Activated effector memory CD4-positive, alpha-beta T cell treated with anti-CD3 and anti-CD28 coated beads, Interleukin-2, amount 50 U/mL, for 16 hours (primary cell): ENCODE measurements at places on chromosomes 13 and 19.

- no peak for DNase-seq
Observed at GRCh38 chr13:99639126-99639525, 137.9 kb downstream of the TM9SF2 start.

DNA sequence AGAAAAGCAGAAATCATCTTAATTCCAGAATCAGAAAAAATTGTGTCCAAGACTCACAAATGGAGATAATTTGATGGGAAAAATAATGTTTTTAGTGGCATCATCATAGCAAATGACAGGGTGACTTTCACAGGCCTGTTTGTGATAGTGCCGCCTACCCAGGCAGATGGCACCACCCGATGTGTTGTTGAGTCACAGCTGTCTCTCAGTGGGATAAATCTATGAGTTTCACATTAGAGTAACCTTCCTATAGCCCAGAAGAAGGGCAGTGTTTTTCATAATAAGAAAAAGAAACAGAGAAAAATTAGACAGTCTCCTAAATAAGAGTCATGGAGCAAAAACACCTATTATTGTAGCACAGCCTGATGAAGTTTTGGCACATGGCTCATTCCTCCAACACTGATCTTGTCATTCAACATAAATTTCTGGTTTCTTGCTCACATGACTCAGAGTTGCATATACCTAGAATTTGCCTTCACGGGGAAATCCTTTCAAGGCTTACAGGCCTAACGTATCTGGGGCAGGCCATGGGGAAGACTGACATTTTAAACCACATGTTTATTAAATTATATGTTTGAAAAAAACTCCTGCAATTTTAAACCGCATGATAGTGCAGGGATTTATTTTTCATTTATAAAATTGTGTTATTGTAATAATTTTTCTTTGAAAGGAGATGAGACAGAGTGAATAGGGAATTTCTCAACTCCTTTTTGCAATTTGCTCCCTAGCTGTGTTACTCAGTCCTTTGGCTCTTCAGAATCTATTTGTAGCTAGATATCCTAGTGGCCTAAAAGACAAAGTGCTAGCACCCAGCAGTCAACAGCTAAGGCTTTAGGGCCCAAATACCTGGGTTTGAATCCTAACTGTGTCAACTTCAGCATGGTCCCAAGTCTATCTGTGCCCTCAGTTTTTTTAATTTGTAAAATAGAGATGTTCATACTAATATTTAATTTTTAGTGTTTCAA, 393.7 kb downstream of the NDFIP2 start:
- DNase-seq = no peak

- DNase-seq = no peak
Observed at GRCh38 chr13:94713561-94714182, 1.3 kb upstream of the SOX21 start.

DNA sequence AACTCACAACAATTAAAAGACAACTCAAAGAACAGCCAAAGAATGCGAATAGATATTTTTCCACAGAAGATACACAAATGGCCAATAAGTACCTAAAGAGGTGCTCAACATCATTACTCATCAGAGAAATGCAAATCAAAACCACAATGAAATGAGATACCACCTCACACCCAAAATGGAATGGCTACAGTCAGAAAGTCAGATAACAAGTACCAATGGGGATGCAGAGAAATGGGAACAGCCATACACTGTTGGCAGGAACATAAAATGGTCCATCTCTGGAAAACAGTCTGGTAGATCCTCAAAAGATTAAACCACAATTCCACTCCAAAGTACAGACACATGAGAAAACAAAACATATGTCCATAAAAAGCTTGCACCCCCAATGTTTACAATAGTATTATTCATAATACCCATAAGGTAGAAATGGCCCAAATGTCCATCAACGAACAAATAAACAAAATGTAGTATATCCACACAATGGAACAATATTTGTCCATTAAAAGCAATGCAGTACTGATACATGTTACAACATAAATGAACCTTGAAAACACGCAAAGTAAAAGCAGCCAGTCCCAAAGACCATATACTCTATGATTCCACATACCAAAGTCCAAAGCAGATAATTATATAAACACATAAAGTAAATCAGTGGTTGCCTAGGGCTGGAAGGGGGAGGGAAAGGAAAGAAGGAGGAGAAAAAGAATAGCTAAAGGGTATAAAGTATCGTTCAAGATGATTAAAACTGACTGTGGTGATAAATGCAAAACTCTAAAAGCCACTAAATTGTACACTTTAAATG, 19.6 kb downstream of the USP12 start:
- no peak for DNase-seq
